ENCODE measurements at places on chromosomes 4 and X.

DNA sequence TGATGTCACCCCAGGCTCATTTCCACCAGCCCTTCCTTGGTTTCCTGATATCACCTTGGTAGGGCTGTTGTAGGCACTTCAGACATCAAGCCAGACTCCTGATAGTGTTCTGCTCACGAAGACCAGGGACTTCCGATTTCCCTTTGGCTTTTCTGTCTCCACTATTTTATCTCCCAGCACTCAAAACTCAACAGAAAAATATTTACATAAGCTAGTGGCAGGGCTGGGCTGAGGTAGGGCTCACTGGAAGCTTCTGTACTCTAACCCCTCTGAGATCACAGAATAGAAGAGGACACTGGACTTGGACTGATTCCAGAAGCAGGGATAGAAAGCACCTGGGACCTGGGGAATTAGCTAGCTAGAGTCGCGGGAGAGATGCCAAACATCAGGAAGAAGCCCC lies 34.4 kb upstream of the EFNB1 start:
- no peak for DNase-seq
- no peaks in the 10 kb centered on the region for H3K36me3 ChIP-seq
- no peaks in the 10 kb centered on the region for H3K4me1 ChIP-seq

GRCh38 chr4:133320576-133321170 lies 171.6 kb downstream of the PCDH10 start:
- H3K27me3 ChIP-seq = no peaks in the 10 kb centered on the region
- H3K4me1 ChIP-seq = no peaks in the 10 kb centered on the region
- no peak overlapping the region for H3K27ac ChIP-seq
- H3K36me3 ChIP-seq = no peaks in the 10 kb centered on the region

DNA sequence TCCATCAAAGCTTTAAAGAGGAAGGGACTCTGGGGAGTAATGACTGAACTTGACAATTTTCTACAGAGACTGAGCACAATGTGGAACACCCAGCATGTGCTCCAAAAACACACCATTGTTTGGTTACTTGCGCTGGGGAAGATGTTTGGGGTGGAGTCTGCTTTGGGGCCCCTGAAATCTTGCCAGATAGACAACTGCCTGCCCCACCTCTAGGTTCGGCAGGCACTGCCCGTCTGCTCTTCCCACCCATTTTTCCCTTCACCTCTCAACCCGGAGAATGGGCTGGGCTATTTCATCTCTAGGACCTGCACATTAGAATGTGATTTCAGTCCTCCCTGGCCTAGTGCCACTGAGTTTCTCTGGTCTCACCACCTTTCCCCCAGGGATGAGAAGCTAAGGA lies 41.9 kb downstream of the TSC22D3 start:
- peaks cover 27% of the 10 kb centered on the region for H3K27me3 ChIP-seq
- no peak for DNase-seq
- H3K36me3 ChIP-seq = no peaks in the 10 kb centered on the region
- peaks cover 32% of the 10 kb centered on the region for H3K4me1 ChIP-seq
- no peak overlapping the region for H3K4me3 ChIP-seq

DNA sequence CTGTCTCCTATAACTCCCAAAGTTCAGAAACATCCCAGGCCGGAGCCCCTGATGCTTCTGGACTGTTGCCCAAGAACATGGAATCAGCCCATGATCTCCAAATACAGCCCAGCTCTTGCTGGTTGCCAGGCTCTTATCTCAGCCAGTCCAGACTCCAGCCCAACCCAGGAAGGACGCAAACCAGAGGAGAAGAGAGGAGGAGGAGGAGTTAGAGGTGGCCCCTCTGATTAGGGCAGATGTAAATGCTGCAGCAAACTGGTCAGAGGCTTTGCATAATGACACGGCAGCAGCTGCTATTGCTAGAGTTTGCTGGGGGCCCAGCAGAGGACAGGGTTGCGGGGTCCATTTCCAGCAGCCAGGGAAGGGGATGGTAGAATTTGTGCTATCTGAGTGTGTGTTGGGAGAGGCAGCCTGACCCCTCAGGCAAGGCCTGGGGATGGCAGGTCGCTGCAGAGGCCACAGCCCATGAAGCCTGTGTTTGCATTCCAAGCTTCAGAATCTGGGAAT lies 4.2 kb upstream of the OTUD5 start:
- peaks cover 2% of the 10 kb centered on the region for H3K4me1 ChIP-seq
- peaks cover 9% of the 10 kb centered on the region for H3K36me3 ChIP-seq
- no peak overlapping the region for H3K4me3 ChIP-seq
- DNase-seq = no peak
- H3K27me3 ChIP-seq = no peaks in the 10 kb centered on the region

DNA sequence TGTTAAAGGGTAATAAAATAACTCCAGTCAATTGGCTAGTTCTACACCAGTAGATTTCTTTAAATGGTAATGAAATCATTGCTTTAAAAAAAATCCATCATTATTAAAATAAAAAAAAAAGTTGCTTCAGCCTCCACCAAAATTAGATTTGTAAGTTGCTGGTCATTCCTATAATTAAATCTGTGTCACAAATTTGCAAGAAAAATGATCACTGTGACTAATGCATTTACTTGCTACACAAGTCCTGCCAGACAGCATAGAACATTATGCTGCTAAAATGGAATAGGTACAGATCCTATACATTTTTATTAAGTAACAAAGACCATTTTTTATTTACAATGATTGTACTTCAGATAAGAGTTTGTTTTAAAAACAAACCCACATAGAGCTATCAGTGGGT lies 85.8 kb downstream of the SLC10A7 start:
- no peak overlapping the region for H3K27ac ChIP-seq
- H3K4me1 ChIP-seq = no peaks in the 10 kb centered on the region
- DNase-seq = no peak
- H3K27me3 ChIP-seq = no peaks in the 10 kb centered on the region
- no peaks in the 10 kb centered on the region for H3K36me3 ChIP-seq

DNA sequence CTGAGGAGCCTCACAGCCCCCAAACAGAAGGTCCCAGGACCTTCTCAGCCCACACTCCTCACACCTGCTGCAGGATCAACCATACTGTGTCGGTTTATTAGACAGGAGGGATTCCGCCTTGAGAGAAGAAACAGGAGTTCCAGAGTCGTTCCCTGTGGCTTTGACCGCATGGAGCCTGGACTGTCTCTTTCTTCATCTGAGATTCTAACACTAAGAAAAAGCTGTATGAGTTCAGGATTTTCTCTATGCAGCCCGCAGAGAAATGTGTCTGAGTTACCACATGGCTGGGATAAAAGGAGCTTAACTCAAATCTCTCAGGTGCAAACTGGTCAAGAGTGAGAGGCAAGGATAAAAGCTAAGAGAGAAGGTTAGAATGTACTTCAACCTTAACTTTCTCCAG lies 126.7 kb downstream of the AFAP1 start:
- H3K4me1 ChIP-seq = peaks cover 32% of the 10 kb centered on the region
- no peaks in the 10 kb centered on the region for H3K27me3 ChIP-seq
- H3K4me3 ChIP-seq = no peak overlapping the region

GRCh38 chrX:115226929-115227328 lies 7.0 kb downstream of the LRCH2 start:
- no peak for DNase-seq
- no peaks in the 10 kb centered on the region for H3K36me3 ChIP-seq
- peaks cover 5% of the 10 kb centered on the region for H3K27me3 ChIP-seq
- H3K4me1 ChIP-seq = no peaks in the 10 kb centered on the region
- no peak overlapping the region for H3K27ac ChIP-seq
- no peak overlapping the region for H3K4me3 ChIP-seq

GRCh38 chrX:117053260-117053659 lies 590.5 kb upstream of the CT83 start:
- no peaks in the 10 kb centered on the region for H3K27me3 ChIP-seq
- H3K36me3 ChIP-seq = no peaks in the 10 kb centered on the region
- H3K4me3 ChIP-seq = no peak overlapping the region
- no peak for DNase-seq

Data from spinal cord (tissue), 10 donors.